ENCODE measurements at places on chromosomes 1 and 21.

DNA sequence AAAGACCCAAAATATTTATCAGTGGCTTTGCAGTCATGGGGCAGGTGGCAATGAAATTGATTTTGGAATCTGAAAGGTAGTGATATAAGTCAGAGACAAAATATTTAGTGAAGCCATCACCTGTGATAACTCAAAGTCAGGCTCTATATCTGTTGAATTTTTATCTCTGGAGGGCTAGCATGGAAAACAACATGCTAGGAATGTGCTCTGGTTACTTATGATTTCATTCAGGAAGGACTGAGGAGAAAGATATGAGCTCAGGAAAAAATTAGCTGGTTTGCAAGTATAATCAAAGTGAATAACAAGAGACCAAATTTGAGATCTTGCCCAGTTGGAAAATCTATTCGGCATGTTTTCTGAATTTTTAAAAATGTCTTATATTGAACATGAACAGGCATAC is 364.6 kb upstream of the LRRC7 start:
- no peak for DNase-seq

- DNase-seq, result no peak
Observed at GRCh38 chr1:9500756-9501754, 38.2 kb upstream of the SLC25A33 start.

GRCh38 chr1:26470878-26471497 is 1.3 kb upstream of the HMGN2 start:
- no peak for DNase-seq

GRCh38 chr21:26469789-26470188 is 103.3 kb downstream of the CYYR1 start:
- DNase-seq, result peak; percentile 61

DNA sequence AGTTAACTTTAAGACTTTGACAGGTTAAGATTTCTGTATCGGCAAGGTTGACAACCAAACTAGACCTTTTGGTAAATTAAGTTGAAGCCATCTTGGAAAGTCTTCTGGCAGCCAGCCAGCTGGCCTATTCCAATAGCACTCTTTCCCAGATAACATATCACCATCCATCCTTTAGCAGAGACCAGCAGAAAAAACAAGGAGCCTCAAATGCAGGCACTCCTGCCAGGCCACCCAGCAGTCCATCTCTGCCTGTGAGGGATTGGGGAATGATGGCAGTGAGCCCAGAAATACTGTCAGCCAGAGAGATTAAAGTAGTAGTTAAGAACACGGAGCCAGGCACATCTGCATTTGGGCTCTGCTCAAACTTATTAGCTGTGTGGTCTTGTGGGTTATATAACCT is 19.4 kb downstream of the ZBTB40 start:
- no peak for DNase-seq

- no peak for DNase-seq
Observed at GRCh38 chr1:157310401-157310800, 172.2 kb upstream of the ETV3 start.

- no peak for DNase-seq
Observed at GRCh38 chr21:21175798-21176334, 177.7 kb downstream of the NCAM2 start.
